ENCODE measurements at places on chromosomes 16 and 17.

DNA sequence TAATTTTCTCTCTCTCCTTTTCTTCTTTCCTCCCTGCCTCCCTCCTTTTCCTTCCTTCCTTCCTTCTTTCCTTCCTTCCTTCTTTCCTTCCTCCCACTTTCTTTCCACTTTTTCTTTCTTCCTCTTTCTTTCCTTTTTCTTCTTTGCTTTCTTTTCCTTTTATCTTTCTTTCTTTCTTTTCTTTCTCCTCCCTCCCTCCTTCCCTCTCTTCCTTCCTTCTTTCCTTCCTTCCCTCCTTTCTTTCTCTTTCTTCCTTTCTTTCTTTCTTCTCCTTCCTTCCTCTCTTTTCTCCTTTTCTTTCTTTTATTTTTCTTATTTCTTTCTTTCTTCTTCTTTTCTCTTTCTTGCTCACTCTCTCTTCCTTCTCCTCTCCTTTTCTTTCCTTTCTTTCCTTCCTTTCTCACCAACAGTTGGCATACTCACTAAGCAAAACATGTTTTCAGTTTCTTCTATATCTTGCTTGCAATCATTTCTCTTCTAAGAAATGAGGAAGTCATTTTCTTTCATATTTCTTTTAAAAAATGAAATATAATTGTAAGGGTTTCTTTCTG, 97.1 kb upstream of the MAF start:
- no peak for DNase-seq

DNA sequence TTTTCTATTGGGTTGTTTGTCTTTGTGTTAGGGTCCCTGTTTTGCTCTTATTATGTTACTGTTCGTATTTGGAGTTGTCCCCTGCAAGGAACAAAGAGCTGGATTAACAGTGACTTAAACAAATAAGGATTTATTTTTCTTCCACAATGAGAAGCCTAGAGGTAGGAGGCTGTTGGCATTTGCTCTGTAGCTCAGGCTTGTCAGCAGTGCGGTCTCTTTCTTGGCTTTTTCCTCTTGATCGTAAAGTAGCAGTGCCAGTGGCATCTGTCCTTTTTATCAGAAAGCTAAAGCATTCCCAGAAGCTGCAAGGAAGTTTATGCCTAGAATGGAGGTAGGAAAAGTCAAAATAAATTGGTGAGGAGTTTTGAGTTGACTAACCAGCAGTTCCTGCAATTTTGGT, 154.1 kb downstream of the HS3ST4 start:
- DNase-seq: no peak

GRCh38 chr17:1640329-1641064, 5.0 kb downstream of the SCARF1 start:
- no peak for DNase-seq

DNA sequence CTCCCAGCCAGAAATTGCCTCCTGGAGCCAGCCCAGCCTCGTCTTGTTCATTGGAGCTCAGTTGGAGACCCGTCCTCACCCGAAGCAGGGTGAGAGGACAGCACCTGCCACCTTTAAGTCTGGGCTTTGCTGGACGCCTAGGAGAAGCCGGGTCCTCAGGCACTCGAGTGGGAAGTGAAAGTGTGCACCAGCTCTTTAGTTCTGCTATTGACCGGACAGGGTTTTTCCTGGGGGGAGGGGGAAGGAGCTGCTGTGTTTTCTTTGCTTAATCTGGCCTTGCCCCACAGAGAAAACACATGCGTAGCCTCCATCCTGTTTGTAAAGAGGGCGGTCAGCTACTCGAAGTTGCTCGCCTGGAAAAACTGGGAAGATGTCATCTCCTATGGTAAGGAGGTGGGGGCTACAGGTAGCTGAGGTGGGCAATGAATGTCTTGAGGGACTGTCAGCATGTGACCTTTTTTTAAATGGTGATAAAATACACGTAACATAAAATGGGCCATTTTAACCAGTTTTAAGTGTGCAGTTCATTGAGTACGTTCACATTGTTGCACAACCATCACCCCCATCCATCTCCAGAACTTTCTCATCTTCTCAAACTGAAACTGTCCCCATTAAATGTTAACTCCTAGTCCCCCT, 34.4 kb downstream of the CMIP start:
- DNase-seq: no peak

- DNase-seq: no peak
Observed at GRCh38 chr16:16774389-16774788, 395.4 kb downstream of the NPIPA7 start.

DNA sequence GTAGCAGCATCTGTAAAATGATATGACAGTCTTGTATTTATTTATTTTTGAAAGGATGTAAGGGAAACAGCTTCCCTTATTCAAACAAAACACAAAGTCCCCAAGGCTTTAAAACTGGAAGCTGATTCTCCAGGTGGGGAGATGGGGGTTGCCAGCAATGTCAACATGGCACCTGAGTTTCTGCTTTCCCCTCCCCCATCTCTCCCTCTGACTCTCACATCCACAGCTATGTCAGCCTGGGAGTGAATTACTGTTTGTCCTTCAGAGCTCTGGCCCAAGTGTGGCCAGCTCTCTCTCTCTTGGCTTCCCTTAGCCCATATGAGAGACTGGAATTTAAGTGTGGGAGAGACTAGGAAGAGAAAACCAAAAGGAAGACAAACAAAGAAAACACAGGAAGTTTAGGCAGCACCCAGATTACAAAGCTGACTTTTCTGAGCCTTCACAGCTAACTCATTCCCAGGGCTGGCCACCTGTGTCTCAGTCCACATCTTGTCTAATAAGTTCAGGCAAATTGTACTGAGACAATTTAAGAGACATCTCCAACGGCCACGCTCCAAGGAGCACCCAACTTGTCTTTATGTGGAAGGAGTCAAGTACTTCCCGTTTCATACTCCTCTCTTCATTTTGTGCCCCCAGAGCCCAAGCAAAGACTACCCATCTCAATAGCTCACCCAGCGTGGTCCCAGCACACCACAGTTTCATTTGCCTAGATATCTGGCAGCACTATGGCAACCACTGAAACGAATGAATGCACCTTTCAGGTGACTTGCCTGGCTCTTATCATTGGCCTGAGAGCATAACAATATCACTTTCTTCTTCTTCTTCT, 69.2 kb downstream of the SOX9 start:
- DNase-seq: no peak

DNA sequence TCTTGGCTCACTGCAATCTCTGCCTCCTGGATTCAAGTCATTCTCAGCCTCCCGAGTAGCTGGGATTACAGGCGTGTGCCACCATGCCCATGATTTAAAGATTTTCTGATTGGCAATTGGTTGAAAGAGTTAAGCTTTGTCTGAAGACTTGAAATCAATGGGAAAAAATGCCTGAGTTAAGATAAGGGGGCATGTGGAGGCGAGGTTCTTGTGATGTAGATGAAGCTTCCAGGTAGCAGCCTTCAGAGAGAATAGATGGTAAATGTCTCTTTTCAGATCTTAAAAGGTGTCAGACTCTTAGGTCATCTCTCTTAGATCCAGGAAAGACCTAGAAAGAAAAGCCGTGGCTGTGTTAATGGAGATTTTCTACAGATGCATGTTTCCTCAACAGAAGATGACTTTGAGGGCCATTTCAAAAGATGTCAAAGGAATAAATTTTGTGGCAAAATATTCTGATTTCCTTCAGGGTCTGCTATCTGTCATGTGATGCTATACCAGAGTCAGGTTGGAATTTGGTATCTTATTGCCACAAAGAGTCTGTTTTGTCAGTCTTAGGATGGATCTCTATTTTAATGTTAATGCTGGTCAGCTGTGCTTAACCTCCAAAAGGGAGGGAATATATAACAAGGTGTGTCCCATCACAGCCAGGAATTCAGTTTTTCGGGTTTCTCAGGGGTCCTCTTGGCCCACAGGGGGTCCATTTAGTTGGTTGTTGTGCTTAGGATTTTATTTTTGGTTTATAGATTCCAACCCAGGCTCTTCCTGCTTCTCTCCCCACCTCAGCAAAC, 58.3 kb upstream of the AKTIP start:
- no peak for DNase-seq

DNA sequence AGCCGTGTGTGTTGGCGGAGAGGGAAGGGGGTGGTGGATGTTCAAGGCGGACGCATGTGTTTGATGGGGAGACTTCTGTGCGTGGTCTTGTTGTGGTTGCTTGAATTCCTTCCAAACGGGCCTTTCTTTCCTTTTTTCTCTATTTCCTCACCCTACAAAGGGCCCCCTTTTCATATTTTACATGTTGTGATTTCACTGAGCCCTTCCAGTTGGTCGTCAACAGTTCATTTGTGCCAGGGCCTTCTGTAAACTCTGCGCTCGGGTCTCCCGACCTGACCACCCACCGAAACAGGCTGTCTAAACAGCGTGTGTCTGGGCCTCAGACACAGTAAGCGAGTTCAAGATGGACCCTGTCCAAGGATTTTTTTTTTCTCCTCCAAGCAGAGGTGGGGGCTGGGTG, 228.4 kb downstream of the IRF8 start:
- DNase-seq: no peak

- no peak for DNase-seq
Observed at GRCh38 chr17:65385726-65386125, 175.7 kb downstream of the AXIN2 start.

- DNase-seq: no peak
Observed at GRCh38 chr17:80414508-80414802, 512 bp upstream of the ENDOV start.

- DNase-seq: no peak
Observed at GRCh38 chr16:798666-799065, 1.9 kb downstream of the GNG13 start.

- DNase-seq: peak; percentile 32
Observed at GRCh38 chr17:68102318-68102758, 66.8 kb downstream of the KPNA2 start.

DNA sequence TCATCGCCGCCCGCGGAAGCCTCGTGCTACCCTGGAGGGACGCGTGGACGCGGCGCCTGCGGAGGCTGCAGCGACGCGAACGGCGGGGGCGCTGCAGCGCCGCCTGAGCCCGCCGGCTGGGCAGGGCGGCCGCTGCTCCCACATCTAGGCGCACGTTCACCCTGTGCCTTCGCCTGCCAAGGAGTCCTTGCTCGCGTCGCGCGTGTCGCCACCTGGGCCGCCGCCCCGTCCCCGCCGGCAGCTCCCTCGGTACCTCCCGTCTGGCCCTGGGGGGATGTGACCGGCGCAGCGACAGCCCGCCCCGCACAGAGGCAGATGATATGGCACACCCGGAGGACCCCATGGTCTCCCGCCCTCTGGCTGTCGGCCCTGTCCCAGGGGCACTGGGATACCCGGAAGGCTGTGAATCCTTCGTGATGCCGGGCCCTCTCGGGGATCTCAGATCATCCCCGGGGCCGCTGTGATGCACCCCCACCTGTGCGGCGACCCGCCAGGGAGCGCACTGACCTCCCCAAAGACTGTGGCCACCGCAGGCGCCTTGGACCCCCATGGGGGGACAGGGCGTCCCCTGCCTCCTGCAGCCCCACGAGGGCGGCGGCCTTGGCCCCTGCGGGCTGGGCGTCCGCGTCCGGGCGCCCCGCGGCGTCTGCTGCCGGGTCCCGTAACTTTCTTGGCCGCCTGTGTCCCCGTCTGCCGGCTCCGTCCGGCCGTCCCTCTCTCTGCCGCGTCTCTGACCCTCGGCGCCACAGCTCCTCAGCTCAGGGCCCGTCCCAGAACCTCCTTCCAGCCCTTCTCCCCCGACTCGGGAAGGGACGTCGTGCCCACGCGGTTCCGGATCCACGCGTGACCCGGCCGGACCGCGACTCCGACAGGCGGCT, 689 bp upstream of the TBC1D24 start:
- peak; percentile 53 for DNase-seq

GRCh38 chr16:1537138-1537577, 3.7 kb downstream of the TMEM204 start:
- no peak for DNase-seq

GRCh38 chr16:75452464-75453190, 11.9 kb downstream of the TMEM170A start:
- DNase-seq: no peak

DNA sequence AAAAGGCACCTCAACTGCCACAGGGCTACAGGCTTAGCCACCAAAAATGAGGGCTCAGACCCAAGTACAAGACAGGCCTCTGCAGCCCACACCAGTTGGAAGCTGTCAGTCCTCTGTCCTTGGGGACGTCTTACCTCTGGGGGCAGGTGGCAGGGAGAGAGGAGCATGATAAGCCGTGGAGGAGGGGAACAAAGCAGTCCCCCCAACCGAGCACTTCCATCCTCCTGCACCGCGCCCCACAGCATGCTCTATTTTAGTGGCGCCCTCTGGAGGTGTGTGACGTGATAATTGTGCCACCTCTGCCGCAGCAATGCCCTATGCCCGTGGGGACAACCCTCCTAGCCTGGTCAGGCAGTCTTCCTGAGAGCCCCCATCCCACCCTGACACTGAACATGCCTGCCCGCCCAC, 13.6 kb downstream of the G6PC3 start:
- peak; percentile 55 for DNase-seq

DNA sequence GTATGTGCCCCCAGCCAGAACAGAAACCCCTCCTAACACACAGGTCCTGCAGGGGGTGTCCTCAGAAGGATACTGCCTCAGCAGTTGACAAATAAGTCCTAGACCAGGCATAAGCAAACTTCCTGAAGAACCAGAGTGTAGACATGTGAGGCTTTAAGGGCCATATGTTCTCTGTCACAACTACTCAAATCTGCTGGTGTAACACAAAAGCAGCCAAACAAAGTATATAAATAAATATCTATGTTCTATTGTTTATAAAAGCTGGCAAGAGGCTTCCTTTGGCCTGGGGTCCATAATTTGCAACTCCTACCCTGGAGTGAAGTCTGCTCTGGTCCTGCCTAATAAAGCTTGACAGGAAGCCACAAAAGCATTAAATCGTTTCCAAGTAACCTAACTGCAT, 9.9 kb downstream of the FAM83G start:
- no peak for DNase-seq

- no peak for DNase-seq
Observed at GRCh38 chr17:70988622-70989021, 819.3 kb downstream of the KCNJ2 start.

GRCh38 chr16:21126518-21126917, 24.1 kb downstream of the DNAH3 start:
- DNase-seq: no peak

- DNase-seq: no peak
Observed at GRCh38 chr17:38556239-38556638, 49.5 kb downstream of the SRCIN1 start.

DNA sequence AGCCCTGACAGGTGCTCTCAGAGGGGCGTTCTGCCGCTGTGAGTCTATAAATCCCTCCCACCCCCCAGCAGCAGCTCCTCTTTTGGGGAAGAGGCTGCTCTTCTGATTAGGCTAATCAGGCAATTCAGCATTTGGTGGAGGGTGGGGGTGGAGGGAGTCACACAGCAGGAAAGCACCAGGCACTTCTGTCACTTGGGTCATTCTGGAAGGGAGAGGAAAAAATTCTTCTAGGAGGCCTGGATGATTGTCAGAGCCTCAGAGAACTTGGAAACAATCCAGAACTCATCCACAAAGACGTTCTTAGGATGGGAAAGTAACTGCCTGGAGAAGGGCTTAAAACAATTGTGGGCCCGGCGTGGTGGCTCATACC, 7.3 kb upstream of the SSTR2 start:
- no peak for DNase-seq

All from activated CD4-positive, alpha-beta T cell treated with anti-CD3 and anti-CD28 coated beads, Interleukin-2, amount 50 U/mL, for 48 hours (primary cell).